ENCODE measurements at places on chromosomes 1 and 21.

- DNase-seq, result no peak
Measured at GRCh38 chr1:117365350-117366176, 1.7 kb upstream of the MAN1A2 start.

- DNase-seq, result no peak
Measured at GRCh38 chr1:5944843-5945167, 47.4 kb downstream of the NPHP4 start.

- DNase-seq, result no peak
Measured at GRCh38 chr1:208950206-208950605, 633.3 kb upstream of the CAMK1G start.

DNA sequence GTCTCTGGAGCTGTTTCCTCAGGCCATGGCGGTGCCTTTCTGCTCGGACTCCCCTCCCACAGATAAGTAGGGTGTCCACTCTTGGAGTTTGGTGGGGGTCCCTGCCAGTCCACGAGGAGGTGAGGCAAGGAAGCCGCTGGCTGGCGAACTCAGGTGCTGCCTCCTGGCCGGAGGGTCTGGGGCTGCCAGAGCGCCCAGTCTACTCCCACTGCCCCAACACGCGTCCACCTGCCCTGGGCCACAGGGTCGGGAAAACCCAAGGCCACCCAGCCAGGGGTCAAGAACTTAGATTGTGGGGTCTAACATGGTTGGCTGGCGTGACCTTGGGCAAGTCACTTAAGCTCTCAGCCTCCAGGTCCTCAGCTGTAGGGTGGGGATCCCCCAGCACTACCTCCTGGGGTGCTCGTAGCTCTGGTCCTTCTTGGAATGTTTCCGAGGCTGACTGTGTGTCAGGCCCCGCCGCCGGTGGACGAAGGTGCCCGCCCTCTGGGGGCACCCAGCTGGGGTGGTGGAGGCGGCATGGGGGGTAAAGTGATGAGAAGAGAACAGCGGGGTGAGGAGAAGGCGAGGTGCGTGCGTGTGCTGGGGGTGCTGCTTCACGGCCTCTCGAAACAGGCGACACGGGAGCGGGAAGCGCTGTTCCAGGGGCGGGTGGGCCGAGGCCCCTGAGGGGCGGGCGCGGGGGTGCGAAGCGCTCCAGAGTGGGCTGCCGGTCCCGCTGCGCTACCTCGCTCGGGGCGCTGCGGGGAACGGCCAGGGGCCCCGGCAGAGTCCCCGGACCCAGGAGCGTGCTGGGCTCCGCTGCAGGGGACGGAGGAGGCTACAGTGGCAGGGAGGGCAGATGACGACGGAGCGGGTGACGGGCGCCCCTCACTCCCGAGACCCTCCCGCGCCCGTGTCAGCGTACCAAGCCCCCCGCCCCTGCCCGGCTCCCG is 1.2 kb downstream of the SH2D5 start:
- DNase-seq, result no peak

DNA sequence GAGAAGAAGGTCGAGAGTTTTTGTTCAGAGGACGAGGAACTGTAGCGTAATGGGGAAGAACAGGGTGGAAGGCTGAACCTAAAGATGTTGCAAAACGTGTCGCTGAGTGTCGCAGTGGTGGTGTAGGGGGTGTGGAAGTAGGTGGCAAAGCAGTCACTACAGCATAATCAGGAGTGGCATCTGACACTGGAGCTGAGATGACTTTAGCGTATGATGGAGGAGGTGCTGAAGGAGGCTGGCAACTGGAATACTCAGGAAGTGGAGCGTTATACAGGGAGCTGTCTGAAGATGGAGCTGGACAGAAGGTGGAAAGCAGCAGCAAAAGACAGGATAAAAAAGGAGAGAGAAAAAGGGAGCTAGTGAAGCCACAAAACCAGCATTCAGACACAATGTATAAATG is 89.9 kb upstream of the LBR start:
- no peak for DNase-seq

- no peak for DNase-seq
Measured at GRCh38 chr1:193951984-193952383, 765.6 kb upstream of the B3GALT2 start.

GRCh38 chr1:43556782-43557181 is 26.1 kb downstream of the PTPRF start:
- DNase-seq, result no peak

DNA sequence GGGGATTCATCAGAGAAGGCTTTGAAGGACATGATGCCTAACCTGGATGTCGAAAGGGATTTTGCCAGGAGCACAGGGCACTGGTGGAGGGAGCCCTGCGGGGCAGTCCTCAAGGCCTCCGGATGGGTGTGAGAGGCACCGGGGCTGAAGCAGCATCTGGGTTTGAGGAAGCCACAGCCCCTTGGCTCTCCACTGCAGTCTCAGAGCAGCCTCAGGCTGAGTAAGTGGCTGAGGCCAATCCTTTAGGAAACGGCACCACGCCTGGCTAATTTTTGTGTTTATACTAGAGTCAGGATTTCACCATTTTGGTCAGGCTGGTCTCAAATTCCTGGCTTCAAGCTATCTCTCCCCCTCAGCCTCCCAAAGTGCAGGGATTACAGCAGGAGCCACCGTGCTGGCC is 12.0 kb downstream of the ERVH48-1 start:
- DNase-seq, result no peak

DNA sequence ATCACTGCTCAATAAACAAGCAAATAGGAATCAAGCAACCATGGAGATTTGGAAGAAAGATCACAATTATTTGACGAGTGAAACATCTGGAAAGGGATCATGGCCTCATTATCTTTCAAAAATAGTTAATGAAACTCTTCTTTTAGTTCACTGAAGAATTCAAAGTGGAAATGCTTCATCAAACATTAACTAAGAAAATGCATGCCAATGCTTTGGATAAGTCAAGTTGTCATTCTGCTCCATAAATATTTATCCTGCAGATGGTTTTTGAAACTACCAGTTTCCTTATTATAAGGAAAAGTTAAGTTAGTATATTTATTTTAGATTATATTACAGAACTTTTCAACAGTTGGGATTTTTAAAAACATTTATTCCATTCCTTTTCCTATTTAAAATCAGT is 206.5 kb upstream of the ADGRL2 start:
- no peak for DNase-seq

- no peak for DNase-seq
Measured at GRCh38 chr1:169309178-169310166, 58.1 kb downstream of the NME7 start.

GRCh38 chr1:115069659-115070308 is 19.5 kb downstream of the TSPAN2 start:
- DNase-seq, result no peak

GRCh38 chr1:84433258-84434080 is 35.2 kb downstream of the DNASE2B start:
- DNase-seq, result peak; percentile 22

DNA sequence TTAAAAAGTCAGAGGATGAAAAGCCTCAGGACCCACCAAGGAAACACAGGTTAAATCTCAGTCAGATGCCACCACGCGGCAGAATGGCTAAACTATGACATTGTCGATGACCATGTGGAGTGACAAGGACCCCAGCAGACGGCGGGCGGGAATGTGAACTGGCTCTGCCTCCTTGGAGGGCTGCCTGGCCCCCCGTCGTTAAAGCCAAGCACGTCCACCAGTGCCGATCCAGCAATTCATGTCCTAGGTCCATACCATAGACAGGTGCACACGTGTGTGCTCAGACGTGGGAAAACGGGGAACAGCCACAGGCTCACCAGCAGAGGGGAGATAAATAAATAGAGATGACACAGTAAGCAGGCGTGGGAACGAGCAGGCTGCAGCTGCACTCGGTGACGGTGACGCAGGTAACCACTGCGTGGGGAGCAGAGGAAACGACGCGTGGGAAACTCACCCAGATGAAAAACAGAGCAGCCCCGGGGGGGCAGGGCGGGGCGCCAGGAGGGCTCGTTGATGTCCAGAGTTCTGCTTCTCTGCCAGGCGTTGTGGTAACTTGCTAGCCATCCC is 28.3 kb upstream of the PCBP3 start:
- DNase-seq, result peak; percentile 74

DNA sequence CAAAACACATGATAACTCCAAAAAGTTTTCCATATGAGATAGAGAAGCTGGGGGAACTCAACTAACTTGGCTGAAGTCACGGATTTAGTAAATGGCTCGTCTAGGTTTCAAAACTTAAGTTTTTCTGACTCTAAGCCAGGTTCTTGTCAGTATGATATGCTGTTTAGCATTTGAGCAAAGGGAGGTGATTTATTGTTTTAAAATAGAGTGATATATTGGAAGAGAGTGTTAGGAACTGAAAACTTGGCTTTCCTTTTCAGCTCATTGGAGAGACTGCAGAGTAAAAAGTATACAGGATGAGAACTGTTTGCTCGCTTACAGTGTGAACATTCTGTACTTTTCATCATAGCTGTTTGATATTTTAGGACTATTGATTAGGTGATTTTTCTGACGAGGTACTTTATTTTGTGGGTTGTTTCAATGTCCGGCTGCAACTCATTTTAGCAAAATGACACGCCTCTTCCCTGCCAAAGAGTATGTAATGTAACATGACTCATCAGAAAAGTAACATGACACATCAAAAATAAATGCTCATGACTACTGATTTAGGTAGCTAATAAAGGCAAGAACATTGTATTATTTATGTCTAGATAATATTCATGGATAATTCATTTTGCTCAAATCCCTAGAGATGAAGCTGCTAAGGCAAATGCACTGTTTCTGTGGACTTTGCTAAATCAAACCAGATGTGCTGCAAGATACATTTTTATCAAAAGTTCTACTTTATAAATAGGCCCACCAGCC is 355.1 kb downstream of the GPATCH2 start:
- no peak for DNase-seq

GRCh38 chr1:62424411-62424810 is 12.4 kb upstream of the USP1 start:
- DNase-seq, result no peak

GRCh38 chr1:157189096-157189495 is 50.9 kb upstream of the ETV3 start:
- DNase-seq, result no peak

- no peak for DNase-seq
Measured at GRCh38 chr1:67468066-67468718, 38.0 kb upstream of the SERBP1 start.

DNA sequence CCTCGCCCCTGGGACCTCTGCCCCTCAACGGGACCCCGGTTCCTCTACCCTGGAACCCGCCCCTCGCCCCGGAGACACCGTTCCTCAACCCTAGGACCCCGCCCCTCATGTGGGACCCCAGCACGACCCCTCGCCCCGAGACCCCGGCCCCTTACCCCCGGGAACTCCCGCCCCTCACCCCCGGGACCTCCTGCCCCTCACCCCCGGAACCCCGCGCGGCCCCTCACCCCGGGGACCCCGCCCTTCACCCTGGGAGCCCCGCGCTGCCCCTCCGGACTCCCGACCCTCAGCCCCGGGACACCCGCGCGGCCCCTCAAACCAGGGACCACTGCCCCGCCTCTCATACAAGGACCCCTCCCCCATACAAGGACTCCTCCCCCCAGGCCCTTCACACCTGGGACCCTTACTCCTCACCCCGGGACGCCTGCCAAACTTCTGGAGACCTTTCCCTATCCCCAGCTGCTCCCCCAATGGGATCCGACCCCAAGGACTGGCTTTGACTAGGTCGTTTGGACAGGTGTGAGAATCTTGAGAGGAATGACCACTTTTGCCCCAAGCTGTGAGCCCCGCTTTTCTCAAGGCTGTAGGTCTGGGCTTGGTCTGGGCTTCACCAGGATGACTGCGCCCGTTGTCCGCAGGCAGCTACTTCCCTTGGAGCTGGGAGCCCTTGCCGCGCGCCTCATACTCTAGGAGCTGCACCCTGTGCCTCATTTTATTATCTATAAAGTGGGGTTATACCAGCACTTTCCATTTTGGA is 843 bp downstream of the DIP2A start:
- no peak for DNase-seq

DNA sequence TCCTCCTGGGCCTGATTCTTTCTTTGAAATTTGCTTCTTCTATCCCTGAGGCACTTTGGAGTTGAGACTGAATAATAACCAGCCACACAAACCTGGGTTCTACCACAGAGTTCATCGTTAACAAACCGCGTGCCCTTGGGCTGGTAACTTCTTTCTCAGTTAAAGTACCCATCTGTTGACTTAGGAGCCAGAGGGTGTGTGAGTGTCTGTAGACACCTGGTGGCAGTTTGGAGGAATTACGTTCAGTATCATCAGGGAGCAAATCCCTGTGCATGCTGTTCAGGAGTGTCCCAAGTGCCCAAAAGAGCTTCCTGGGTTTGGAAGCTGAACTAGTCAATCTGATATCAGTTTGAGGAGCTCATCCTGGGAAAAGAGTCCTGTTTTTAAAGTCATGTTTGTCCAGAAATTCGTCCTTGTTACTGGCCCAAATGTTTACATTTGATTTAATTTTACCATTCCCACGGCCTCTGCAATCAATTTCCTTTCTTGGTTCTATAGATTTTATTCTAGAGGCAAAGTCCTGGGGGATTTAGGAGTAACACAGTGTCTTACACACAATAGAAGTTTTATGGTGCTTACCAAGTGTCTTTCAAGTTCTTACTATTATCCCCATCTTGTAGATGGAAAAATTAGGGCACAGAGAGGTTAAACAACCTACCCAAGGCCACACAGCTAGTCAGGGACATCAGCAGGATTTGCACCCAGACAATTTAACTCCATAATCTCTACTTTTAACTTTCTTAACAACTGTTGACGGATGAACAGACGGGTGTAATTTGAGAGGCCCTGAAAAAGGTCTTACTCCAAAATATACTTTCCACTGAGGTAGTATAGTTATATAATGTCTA is 26.7 kb upstream of the RPTN start:
- DNase-seq, result peak; percentile 7

GRCh38 chr1:76580206-76580605 is 287.1 kb upstream of the ST6GALNAC5 start:
- no peak for DNase-seq

DNA sequence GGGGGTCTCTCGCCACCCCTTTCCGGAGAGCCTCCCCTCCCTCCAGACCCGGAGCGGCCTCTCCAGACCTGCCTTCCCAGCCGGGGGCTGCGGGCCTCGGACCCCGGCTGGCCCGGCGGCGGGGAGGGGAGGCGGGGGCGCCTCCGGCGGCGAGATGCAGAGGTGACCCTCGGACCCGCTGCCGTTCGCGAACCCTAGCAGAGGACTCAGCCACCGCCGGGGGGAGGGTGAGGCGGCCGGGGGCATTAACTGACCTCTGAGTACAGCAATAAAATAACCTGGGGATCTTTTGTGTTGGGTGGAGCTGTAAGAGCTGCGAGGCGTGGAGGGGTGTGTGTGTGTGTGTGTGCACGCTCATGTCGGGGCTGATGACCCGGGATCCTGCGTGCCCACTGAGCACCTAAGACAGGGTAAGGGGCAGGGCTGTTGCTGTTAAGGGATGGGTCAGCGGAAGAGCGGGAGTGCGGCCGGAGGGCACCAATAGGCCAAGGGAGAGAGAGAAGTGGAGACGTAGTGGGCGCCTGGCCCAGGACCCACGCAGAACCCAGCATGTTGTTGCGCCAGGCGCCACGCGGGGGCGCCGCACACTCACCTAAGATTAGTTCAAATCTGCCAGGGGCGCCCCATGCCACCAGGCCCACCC is 6.3 kb downstream of the HAPLN2 start:
- DNase-seq, result peak; percentile 64

- no peak for DNase-seq
Measured at GRCh38 chr1:87208931-87209330, 119.7 kb upstream of the LMO4 start.

- no peak for DNase-seq
Measured at GRCh38 chr1:191260056-191260455, 782.4 kb upstream of the BRINP3 start.

GRCh38 chr1:108858230-108858950 is 1.5 kb upstream of the AKNAD1 start:
- no peak for DNase-seq

- no peak for DNase-seq
Measured at GRCh38 chr1:61241411-61241838, 159.1 kb downstream of the NFIA start.

GRCh38 chr21:31604591-31605190 is 54.8 kb upstream of the SOD1 start:
- DNase-seq, result peak; percentile 35

- DNase-seq, result no peak
Measured at GRCh38 chr1:72837781-72838180, 555.4 kb upstream of the NEGR1 start.

Data from activated CD8-positive, alpha-beta memory T cell treated with anti-CD3 and anti-CD28 coated beads for 1 hour (primary cell).